Breast epithelium (tissue), 4 donors: ENCODE measurements at places on chromosomes 13 and 19. TPM values are rescaled to one million over a fixed set of nuclear protein-coding genes. Genes with fewer than 3 reads are reported as not detected.
A peak's percentile ranks its signal among the peaks of the same experiment; 100 is the strongest.

Gene GJB2
- total RNA-seq = 0.88 TPM

Gene PROSER3
- 5.7 TPM for total RNA-seq

Gene DHX34
- 20.6 TPM for total RNA-seq

Gene PIP5K1C
- total RNA-seq = 15.7 TPM

GRCh38 chr19:35114353-35115176 lies 1.1 kb upstream of the FXYD3 start:
- peak; percentile 78 for DNase-seq
